ENCODE measurements at places on chromosomes 11 and 22.
A peak's percentile ranks its signal among the peaks of the same experiment; 100 is the strongest.

GRCh38 chr11:76008474-76008873, 193.5 kb downstream of the UVRAG start:
- H3K36me3 ChIP-seq = peaks cover 31% of the 10 kb centered on the region
- peaks cover 2% of the 10 kb centered on the region for H3K4me1 ChIP-seq
- no peaks in the 10 kb centered on the region for H3K27me3 ChIP-seq
- no peak for DNase-seq
- H3K4me3 ChIP-seq = no peak overlapping the region

DNA sequence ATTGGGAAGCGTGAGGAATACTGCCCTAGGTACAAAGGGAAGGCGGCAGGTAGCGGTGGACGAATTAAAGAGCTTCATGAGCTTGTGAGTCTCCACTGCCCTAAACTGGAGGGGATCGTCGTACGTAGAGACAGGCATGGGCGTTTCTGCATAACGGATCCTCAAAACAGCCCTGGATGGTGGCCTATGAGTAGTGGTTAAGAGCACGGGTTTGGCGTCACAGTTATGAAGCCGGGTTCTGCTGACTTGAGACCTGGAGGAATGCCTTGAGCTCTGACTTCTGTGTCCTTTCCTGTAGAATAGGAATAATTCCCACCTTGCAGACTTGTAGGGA, 335 bp downstream of the TMEM138 start:
- peaks cover 4% of the 10 kb centered on the region for H3K36me3 ChIP-seq
- peak overlapping the region; percentile 93 for H3K4me3 ChIP-seq
- H3K4me1 ChIP-seq = peaks cover 27% of the 10 kb centered on the region
- DNase-seq = no peak

DNA sequence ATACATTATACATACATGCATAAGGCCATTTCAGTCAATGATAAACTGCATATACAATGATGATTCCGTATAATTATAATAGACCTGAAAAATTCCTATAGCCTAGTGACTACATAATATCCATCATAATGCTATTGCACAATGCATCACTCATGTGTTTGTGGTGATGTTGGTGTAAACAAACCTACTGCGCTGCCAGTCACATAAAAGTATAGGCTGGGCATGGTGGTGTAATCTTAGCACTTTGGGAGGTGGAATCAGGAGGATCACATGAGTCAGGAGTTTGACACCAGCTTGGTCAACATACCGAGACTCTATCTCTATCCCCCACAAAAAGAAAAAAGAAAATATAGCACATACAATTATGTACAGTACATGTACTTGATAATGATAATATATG, 163.7 kb upstream of the DDI1 start:
- no peak overlapping the region for H3K27ac ChIP-seq
- DNase-seq = no peak
- no peak overlapping the region for H3K4me3 ChIP-seq

DNA sequence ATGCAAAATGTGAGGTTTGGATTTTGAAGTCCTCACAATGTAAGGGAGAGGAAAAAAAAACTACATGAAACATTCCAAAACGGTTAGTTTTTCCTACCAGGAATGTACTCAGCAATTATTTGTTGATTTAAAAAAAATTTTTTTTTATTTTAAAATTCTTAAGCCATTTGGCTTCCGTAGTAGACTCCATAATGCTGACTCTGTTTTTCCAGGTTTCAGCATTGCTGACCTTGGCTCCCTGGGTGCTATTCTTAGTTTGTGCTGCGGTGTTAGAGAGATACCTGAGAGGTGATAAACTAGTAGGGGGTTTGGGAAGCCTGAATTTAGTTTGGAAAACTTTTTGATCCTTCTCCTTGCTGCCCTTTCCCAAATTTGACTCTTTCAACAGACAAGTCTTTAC, 10.6 kb downstream of the STT3A start:
- H3K27me3 ChIP-seq = no peaks in the 10 kb centered on the region
- H3K4me3 ChIP-seq = no peak overlapping the region
- H3K4me1 ChIP-seq = no peaks in the 10 kb centered on the region
- DNase-seq = no peak
- peaks cover 35% of the 10 kb centered on the region for H3K36me3 ChIP-seq
- no peak overlapping the region for H3K27ac ChIP-seq

DNA sequence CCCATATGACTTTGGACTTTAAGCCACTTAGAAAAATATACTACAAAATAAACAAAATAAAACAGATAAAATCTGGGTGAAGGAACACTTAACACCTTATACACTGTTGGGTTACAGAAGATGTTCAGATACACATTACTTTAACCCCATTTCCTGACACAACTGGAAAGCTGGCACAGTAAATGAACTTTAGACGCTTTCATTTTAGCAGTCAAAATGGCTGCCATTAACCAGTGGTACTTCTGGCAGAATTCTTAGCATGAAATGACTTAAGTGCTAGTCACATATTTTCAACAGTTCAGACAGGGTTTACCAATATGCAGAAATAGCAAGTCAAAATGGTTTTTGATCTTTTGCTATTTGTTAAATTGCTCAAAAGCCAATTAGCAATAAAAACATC, 37.9 kb downstream of the PIK3C2A start:
- H3K27ac ChIP-seq = no peak overlapping the region
- no peak overlapping the region for H3K4me3 ChIP-seq
- H3K36me3 ChIP-seq = peaks cover 16% of the 10 kb centered on the region
- DNase-seq = no peak
- H3K4me1 ChIP-seq = peaks cover 6% of the 10 kb centered on the region
- H3K27me3 ChIP-seq = no peaks in the 10 kb centered on the region

DNA sequence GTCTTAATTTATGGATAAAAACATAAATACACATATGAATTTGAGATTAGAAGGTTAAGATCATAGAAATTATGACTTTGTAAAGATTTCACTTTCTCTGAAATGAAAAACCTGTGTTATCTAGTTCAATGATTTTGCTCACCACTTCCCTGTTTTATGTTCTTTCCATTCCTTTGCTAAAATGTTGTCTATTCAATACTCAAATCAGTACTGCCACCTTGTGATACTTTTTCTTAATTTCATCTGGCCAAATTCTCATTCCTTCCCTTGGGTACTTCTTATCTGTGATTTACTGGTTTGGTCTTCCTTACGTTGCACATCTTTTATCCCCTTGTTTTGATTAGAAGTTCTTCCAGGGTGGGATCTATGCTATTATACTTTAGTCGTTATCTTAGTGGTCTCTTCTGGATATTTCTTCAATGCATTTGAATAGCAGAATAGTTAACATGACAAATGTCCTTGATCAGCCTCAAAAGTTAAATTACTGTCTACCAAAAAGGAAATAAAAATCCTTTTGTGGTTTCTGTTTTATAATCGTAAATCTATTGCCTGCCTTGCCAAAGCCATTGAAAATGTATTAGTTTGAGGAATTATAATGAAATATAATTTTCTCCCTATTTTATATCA, 197.0 kb downstream of the PGR start:
- DNase-seq = no peak
- H3K4me1 ChIP-seq = peaks cover 13% of the 10 kb centered on the region
- peaks cover 2% of the 10 kb centered on the region for H3K36me3 ChIP-seq

GRCh38 chr11:72812604-72812966, 1.6 kb upstream of the ATG16L2 start:
- H3K4me3 ChIP-seq = peak overlapping the region; percentile 81
- H3K27ac ChIP-seq = peak overlapping the region; percentile 52
- peaks cover 12% of the 10 kb centered on the region for H3K36me3 ChIP-seq
- H3K4me1 ChIP-seq = peaks cover 31% of the 10 kb centered on the region
- no peak for DNase-seq

DNA sequence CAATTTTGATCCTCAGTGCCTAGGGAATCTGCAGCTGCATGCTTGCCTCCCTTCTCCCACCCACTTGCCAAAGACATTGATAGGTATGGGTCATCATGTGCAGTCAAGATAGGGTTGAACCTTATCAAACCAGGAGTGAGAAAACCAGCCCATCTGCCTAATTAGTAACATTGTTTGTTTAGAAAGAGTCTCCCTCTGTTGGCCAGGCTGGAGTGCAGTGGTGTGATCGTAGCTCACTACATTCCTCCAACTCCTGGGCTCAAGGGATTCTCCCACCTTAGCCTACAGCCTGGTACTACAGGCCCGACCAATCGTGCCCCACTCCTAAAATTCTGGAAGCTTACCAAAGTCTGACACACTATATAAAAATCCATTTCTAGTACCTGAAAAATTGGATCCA, 4.6 kb downstream of the C11orf71 start:
- H3K4me3 ChIP-seq = no peak overlapping the region
- DNase-seq = no peak
- H3K27ac ChIP-seq = no peak overlapping the region
- no peaks in the 10 kb centered on the region for H3K36me3 ChIP-seq

GRCh38 chr22:37309211-37310074, 27.1 kb downstream of the CYTH4 start:
- H3K27ac ChIP-seq = no peak overlapping the region
- no peak overlapping the region for H3K4me3 ChIP-seq
- no peaks in the 10 kb centered on the region for H3K36me3 ChIP-seq
- peaks cover 28% of the 10 kb centered on the region for H3K4me1 ChIP-seq

- DNase-seq = no peak
- H3K4me3 ChIP-seq = no peak overlapping the region
These were observed 23.9 kb upstream of the RBFOX2 start for GRCh38 chr22:36052505-36052941.

- H3K4me1 ChIP-seq = peaks cover 27% of the 10 kb centered on the region
- H3K36me3 ChIP-seq = no peaks in the 10 kb centered on the region
- H3K27me3 ChIP-seq = peaks cover 41% of the 10 kb centered on the region
- no peak for DNase-seq
These were observed 1330.4 kb downstream of the TBC1D22A start for GRCh38 chr22:48092866-48093265.

DNA sequence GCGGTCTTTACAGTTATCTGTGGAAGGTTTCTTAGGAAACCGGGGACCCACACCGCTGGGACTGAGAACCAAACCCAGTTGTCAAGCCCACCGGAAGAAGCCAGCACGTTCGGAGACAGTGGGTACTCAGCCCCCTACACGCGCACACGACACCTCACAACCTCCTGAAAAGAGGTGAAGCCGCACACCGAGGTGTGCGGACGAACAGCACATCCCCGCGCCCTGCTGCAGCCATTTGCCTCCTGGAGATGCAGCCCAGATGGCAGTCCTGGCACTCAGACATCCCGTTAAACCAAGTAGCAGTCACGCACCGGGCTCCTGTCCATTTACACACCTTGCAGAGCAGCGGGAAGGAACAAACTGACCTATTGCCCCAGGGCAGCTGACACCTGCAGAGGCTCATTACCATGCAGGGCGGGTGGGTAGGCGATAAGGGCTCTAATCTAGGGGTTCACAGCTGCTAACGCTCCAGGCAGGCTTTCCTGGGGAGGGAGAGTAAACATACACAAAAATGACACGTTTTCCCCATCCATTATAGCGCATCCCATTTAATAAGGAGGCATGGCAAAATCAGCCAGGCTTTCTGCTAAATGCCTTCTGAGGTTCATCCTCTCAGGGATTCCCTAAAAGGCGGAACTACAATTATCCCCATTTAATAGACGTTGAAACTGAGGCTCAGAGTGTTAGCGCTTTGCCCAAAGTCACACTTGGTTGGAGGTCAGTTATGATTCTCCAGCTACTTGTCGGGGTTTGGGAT, 864 bp upstream of the EHBP1L1 start:
- H3K4me1 ChIP-seq = peaks cover 49% of the 10 kb centered on the region
- H3K36me3 ChIP-seq = peaks cover 3% of the 10 kb centered on the region
- H3K4me3 ChIP-seq = peak overlapping the region; percentile 69
- peaks cover 9% of the 10 kb centered on the region for H3K27me3 ChIP-seq
- H3K27ac ChIP-seq = peak overlapping the region; percentile 83

- no peak overlapping the region for H3K27ac ChIP-seq
- DNase-seq = no peak
- peaks cover 48% of the 10 kb centered on the region for H3K27me3 ChIP-seq
These were observed 439.7 kb downstream of the BUD13 start for GRCh38 chr11:116333001-116333535.

GRCh38 chr11:113378692-113379091, 8.9 kb upstream of the ANKK1 start:
- no peaks in the 10 kb centered on the region for H3K36me3 ChIP-seq
- H3K27ac ChIP-seq = no peak overlapping the region
- peaks cover 26% of the 10 kb centered on the region for H3K4me1 ChIP-seq
- no peaks in the 10 kb centered on the region for H3K27me3 ChIP-seq
- DNase-seq = no peak

DNA sequence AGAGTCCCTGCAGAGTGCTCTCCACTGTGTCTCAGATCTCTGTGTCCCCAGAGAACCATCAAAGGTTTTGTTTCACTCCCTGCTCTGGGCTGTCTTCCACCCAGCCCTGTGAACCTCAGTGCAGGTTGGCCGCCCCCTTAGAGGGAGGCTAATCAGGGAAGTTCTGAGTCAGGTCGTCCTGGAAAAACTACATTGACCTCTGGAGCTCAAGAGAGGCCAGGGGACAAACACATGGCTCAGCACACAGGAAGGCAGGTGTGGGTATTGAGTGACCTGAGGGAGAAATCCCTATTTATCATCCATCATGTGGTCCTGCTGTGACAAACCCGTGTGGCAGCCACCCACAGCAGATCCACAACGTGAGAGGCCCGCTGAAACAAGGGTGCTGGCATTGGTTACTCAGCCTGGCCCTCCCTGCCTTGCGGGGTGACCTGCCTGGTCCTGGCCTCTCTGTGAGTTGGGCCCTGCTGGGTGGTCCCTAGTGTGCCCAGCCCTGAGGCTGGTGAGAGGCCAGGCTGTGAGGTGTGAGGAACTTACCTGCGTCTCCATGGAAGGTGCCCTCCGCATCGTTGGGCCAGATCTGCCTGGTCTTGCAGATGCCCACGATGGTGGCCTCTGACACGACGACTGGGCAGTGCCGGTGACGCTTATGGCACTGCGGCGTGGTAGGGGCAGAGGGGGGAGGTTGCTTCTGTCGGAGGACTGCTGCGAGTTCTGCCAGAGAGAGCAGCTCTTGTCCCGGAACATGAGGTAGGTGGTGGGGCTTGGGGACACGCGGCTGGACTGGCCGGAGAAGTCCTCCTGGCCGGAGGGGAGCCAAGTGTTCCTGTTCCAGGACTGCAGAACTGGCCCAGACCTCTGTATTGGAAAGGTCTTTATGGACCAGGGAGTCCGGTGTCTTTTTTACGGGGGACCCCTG, 669 bp upstream of the BCR start:
- H3K27ac ChIP-seq = no peak overlapping the region
- peak overlapping the region; percentile 75 for H3K4me3 ChIP-seq
- H3K4me1 ChIP-seq = peaks cover 37% of the 10 kb centered on the region
- H3K27me3 ChIP-seq = no peaks in the 10 kb centered on the region
- peaks cover 16% of the 10 kb centered on the region for H3K36me3 ChIP-seq

DNA sequence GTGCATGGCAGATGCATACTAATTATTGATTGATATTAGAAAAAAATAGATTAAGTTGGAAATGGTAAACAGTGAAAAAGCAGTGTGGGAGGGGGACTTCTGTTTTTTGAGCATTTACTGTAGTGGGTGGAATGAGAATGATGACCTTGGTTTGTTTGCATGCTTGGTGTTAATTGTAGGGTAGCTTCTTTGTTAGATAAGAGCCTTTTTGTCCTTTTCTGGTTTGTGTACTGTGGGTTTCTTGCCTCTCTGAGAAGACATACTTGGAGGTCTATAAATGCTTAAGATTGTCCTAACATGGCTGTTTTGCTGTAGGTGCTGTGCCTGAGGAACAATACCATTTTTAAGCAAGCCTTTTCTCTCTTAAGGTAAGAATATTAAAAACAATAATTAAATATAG, 17.0 kb downstream of the MRPL48 start:
- DNase-seq = no peak
- no peak overlapping the region for H3K4me3 ChIP-seq
- H3K27me3 ChIP-seq = no peaks in the 10 kb centered on the region
- no peaks in the 10 kb centered on the region for H3K4me1 ChIP-seq
- peaks cover 14% of the 10 kb centered on the region for H3K36me3 ChIP-seq
- no peak overlapping the region for H3K27ac ChIP-seq

- peaks cover 33% of the 10 kb centered on the region for H3K27me3 ChIP-seq
- H3K4me1 ChIP-seq = peaks cover 7% of the 10 kb centered on the region
- no peak overlapping the region for H3K27ac ChIP-seq
- no peak overlapping the region for H3K4me3 ChIP-seq
- no peak for DNase-seq
These were observed 47.3 kb upstream of the WNT7B start for GRCh38 chr22:46024136-46024840.

Measured in mesothelial cell of epicardium (in vitro differentiated cells).